Anterior cingulate cortex (tissue), 58 donors: ENCODE measurements at places on chromosomes 5 and 9.

DNA sequence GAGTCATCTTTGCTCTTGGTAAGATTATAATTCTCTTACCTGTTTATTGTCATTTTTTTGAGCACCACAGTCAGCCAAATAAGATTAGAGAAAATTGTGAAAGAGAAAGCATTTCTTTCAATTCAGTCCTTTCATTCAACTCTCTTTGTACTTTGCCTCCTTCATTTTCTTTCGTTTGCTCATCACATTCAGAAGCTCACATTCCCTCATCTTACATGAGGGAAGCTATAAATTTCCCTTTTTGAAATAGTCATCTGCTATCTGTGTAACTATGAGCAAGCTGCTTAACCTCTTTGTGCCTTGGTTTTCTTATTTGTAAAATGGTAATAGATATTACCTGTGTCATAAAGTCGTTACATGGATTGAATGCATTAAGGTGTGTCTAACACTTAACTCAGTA, 41.4 kb downstream of the PAM start:
- no peak for DNase-seq

- no peak for DNase-seq
These were observed 198.6 kb upstream of the HMHB1 start for GRCh38 chr5:143613329-143613728.

DNA sequence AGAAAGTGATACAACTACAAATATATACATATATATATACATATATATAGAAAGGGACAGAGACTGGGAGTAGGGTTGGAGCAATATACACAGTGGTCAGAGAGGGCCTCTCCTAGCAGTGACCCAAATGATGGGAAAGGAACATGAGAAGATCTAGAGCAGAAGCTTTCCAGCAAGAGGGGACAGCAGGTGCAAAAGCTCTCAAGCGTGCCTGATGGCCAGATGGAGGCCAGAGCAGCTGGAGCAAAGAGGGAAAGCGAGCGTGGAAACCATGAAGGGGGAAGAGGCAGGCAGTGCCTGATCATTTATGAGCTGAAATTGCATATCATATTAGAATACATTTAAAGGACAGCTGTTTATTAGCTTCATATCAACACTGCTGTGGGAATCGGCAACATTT, 7.6 kb upstream of the GRPEL2 start:
- DNase-seq: no peak

DNA sequence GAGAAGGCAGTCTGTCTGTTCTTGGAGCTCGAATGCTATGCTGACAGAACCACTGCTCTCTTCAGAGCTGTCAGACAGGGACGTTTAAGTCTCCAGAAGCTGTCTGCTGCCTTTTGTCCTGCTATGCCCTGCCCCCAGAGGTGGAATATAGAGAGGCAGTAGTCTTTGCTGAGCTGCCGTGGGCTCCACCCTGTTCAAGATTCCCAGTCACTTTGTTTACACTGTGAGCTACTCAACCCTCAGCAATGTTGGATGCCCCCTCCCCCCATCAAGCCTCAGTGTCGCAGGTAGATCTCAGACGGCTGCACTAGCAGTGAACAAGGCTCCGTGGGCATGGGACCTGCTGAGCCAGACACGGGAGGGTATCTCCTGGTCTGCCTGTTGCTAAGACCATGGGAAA, 344.2 kb downstream of the TMEM161B start:
- DNase-seq: no peak

DNA sequence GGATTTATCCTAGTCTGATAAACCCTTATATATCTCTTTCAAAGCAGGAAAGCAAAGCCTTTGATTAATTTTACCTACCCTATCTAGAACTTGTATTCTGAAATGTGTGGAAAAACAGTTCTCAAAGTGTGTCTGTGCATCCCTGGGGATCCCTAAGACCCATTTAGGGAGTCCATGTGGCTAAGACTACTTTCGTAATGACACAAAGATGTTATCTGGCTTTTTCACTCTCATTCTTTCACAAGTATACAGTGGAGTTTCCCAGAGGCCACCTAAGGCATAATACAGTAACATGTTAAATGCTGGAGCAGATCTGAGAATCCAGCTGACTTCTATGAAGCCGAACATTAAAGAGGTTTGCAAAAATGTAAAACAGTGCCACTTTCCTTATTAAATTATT, 54.3 kb upstream of the TNFSF15 start:
- no peak for DNase-seq

DNA sequence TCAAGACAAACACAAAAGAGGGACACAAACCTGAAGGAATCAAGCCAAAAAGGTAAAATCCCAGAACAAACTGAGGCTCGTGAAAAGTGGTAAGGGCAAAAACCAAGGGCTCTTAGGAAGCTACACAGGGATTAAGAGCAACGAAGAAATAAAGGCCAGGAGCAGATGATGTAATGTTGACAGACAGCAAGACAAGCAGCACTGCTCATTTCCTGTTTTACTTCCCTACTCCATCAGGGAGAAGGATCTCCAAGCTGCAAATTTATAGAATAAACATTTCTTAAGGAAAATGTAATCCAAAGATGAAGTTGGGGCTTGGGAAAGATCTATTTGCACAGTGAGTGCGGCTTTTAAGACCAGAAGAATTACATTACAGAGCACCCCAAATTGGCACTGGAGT, 182.3 kb upstream of the MAP1B start:
- DNase-seq: no peak

DNA sequence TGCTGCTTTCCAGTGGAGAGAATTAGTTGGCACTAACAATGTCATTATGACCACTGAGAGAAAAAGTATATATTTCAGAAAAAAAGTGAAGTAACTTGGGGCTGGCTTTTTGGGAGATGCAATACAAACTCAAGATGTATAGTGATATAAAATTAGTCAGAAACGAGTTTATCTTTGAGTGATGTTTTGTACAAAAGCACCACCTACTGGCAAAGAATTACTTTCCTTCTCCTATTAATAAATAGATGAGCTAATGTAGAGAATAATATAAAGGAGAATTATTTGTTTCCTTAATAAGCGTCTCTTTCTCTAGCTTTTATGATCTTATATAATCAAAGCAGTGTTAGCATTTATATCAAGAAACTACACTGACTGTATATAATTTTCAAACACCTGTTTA, 158.8 kb downstream of the MEF2C start:
- no peak for DNase-seq

DNA sequence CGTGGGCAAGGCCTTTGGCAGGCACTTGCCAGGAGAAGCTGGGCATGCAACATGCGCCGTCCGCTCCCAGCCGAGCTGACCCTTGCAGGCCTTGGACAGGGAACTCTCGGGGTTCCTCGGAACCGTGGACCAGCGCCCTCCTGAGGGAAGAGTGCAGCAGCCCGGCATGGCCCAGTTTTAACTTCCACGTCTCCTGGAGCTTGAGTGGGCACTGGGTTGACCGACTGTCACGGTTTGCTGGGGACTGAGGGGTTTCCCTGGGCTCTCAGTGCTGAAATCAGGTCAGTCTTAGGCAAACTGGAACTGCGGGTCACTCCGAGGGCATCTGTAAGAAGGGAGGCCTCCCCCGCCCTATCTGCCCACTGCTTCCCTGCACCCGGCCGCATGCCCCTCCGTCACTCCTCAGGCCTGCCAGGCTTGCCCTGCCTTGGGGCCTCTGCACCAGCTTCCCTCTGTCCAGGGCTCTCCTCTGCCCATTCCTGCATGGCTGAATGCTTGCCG, 87.0 kb upstream of the PHYKPL start:
- no peak for DNase-seq

DNA sequence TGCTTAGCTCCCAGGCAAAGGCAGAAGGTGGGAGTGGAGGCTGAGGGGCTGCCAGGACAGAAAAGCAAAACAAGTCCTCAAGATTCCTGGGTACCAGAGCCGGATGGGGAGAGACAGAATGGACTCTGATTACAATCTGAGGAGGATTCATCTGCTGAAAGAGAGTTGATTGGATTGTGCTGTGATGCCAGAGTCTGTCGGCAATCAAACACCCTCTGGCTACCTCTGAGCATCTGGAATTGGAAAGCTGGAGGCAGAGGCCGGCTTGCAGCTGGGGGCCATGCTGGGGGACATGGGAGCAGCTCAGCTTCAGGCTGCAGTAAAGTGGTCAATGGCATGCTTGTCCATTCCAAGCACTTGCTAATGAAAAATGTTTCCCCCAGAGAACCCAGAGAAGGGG, 59.3 kb downstream of the ASTN2 start:
- no peak for DNase-seq

- no peak for DNase-seq
These were observed 9.3 kb upstream of the EDIL3 start for GRCh38 chr5:84393969-84394368.

- no peak for DNase-seq
These were observed 1.1 kb upstream of the STK10 start for GRCh38 chr5:172188893-172189692.
